Fibroblast of the aortic adventitia (primary cell): ENCODE measurements at places on chromosomes 1 and 21.

DNA sequence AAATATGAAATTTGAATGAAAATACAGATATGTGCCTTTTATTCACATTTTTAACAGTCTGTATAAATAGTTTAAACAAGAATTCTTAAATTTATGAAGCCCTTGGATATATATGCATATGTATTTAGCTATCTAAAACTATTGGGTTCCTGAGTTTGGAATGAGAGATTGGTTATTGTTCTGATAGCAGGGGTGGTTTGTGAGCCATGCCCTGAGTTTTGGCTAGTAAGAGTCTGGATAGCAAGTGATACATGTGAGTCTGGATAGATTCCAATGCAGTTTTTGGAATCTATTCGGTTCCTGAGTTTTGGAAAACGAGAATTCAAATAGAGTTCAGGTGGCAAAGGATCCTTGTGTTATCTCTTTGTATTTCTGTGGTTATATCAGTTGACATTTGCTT is 2.8 kb downstream of the MAN1A2 start:
- DNase-seq: no peak

DNA sequence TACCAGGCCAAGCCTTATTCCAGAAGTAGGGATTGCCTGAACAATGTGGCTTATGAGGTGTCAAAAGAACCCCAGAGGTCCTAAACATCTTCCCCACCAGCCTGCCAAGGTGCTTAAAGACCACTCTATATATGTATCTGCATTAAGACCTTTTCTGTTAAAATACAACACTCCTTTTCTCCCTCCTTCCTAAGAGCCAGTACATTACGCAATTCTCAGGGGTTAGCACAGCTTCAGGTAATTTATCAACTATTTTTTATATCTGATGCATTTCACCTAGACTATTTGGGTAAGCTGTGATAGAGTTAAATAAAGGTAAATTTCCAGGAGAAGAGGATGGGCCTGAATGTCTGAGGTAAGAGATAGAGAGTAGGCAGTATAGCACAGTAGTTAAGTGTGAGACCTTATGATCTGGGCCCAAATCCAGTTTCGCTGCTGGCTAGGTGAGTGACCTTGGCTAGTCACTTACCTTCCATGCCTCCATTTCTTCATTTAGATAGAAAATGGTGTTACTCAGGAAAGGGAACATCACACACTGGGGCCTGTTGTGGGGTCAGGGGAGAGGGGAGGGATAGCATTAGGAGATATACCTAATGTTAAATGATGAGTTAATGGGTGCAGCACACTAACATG is 5.1 kb upstream of the CCN1 start:
- DNase-seq: peak; percentile 31

- DNase-seq: no peak
These were observed 110.9 kb downstream of the DENND1B start for GRCh38 chr1:197664391-197664790.

DNA sequence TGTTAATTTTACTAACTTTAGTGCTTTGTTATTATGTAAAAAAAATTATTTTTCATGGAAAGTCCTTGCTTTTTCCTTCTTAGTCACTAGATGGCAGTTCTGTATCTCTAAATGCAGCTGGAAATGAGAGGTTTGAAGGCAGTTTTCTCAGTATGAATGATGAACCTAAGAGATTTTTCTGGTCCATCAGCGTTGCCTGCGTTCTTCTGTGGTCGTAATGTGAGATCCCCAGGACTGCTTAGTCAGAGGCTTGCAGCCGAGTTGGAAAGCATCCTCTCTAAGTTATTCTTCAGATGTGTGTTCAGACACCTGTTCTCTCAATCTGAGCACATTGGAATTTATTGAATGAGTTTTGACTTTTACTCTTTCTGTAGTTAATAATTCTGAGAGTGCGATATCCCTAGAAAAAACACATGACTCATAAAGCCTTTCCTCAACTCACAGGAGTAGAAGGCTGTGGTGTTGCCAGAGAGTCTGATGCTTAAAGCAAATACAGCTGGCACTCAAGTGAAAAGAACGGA is 99.3 kb downstream of the FMN2 start:
- peak; percentile 99 for DNase-seq

GRCh38 chr1:245510144-245510543 is 355.4 kb downstream of the KIF26B start:
- DNase-seq: no peak

- no peak for DNase-seq
These were observed 9.1 kb downstream of the TTC22 start for GRCh38 chr1:54791880-54792522.

DNA sequence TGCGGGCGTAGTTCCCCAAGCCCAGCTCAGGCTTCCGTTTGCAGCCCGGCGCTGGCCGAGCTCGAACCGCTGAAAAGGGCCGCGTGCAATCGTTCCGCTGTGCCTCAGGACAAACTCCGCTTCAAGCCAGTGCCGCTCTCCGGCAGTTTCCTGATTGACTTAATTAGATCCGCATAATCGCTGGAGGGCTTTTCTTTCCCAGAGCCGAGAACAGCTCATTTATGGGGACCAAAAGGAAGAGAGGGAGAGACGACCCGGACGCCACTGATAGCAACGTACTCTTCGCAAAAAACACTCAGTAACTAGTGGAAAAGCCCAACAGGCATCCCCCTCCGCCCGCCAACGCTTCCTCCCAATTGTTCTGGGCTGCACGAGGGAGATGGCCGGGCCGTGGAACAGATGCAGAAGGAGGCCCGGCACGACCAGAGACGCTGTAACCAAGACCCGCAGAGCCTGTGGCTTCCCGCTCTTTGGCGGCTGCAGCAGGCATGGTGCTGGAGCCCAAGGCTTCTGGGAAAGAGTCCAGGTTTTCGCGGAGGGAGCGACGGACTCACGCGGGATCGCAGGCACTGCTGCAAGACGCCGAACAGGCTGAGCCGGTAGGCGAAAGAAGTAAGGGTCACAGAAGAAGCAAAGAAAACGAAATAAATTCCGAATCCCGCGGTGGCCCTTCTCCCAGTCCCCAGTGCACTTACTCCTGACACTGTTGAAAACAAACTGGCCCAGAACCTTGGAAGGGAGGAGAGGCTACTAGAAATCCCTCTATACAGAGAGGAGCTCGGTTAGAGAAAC is 3.6 kb upstream of the FOXD2 start:
- peak; percentile 76 for DNase-seq

GRCh38 chr1:184745929-184746638 is 8.6 kb downstream of the EDEM3 start:
- no peak for DNase-seq

DNA sequence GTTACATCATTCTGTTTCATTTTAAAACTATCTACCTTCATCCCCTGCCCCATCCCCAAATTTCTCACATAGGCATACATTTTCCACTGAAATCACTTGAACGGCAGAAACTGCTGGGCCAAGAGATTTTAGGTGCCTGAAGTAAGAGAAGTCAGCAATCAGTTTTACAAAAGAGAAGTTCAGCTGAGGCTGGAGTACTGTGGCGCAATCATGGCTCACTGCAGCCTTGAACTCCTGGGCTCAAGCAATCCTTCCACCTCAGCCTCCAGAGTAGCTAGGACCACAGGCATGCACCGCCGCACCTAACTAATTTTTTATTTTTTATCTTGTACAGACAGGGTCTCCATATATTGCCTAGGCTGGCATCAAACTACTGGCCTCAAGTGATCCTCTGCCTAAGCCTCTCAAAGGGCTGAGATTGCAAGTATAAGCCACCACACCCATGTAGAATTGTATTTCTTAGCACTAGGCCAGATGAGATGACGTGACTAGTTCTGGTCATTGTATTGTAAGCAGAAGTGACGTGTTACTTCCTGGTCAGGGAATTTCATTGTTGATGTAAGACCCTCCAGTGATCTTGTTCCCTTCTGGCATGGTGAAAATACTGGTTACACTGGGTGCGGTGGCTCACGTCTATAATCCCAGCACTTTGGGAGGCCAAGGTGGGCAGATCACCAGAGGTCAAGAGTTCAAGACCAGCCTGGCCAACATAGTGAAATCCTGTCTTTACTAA is 7.1 kb downstream of the BECN2 start:
- peak; percentile 93 for DNase-seq

DNA sequence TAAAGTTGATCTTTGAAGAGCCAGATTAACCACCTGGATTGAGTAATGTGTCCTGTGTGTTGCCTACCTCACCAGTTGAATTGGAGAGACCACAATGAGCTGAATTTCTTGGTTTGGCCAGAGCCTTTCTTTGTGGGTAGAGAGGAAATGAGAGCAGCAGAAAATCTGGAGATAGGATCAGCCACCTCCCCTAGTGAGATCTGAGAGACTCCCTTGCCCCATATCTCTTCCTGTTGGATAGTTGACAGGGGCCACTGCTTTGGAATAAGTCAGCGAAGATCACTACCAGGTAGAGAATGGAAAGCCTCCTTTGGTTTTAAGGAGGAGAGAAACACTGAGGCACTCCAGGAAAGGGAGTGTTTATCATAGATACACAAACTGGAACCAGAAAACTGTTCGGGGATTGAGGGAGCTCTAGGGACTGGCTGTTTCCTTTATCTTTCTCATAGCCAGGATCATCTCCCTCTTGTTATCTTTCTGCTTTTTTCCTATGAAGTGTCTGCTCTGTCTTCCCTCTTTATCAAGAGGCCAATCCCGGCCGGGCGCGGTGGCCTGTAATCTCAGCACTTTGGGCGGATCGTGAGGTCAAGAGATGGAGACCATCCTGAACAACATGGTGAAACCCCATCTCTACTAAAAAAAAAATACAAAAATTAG is 21.3 kb upstream of the ZNF326 start:
- no peak for DNase-seq

DNA sequence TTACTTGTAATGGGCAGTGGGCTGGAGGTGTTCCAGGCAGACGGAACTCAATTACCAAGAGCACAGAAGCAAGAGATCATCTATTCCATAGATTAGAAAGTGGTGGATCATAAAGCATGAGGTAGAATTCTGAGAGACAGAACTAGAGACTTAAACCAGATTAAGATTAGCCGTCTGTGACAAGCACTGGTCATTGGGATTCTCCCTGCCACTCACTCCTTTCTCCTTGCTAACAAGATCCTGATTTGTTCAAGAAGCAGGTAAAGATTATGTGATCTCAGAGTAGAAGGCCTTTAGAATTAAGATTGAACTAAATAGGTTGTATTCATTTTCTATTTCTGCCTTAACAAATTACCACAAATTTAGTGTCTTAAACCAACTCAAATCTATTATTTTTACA is 1.5 kb upstream of the HSPA13 start:
- no peak for DNase-seq

- no peak for DNase-seq
These were observed 1686.2 kb downstream of the PLA2G4A start for GRCh38 chr1:188514917-188515316.

DNA sequence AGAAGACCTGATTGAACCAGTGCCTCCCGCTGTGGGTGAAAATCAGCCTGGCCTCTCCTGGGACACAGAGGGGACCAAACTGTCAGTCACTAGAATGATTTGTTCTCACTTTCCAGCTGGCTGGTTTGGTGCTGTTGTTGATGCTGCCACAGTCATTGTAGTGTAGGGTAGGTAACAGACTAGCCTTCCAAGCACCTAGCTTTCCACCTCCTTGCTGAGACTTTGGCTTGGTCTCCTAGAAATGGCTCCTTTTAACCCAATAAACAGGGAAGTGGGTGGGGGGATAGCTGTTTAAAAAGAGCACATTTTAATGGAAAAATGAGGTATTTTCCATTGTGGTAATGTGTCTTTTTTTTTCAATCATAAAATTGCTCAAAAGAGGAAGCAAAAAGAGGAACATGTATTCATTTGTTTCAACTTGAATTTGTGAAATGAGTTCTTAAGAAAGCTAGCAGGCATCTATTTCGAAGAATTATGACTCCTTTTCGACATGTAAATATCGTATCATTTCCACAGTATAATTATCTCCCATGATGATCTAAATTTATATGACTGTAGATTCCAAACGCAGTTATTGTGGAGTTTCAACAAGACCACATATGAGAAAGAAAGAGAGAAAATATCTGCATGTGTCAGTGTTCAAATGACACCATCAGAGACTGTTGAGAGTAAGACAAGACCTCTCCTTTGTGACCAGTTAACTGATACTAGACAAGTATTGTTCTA is 190.1 kb downstream of the HLX start:
- DNase-seq: no peak

- DNase-seq: peak; percentile 33
These were observed 7.4 kb downstream of the SLC16A4 start for GRCh38 chr1:110383251-110383990.

- DNase-seq: peak; percentile 91
These were observed at the start of gene NEGR1 for GRCh38 chr1:72282271-72283021. NEGR1 (minus strand) TSS chr1:72282539.

- no peak for DNase-seq
These were observed 731.6 kb upstream of the ADGRL4 start for GRCh38 chr1:79738101-79738500.

GRCh38 chr1:39258146-39258924 is 53.8 kb downstream of the MACF1 start:
- peak; percentile 83 for DNase-seq

- peak; percentile 30 for DNase-seq
These were observed 4.6 kb downstream of the SLC37A1 start for GRCh38 chr21:42518215-42518614.

DNA sequence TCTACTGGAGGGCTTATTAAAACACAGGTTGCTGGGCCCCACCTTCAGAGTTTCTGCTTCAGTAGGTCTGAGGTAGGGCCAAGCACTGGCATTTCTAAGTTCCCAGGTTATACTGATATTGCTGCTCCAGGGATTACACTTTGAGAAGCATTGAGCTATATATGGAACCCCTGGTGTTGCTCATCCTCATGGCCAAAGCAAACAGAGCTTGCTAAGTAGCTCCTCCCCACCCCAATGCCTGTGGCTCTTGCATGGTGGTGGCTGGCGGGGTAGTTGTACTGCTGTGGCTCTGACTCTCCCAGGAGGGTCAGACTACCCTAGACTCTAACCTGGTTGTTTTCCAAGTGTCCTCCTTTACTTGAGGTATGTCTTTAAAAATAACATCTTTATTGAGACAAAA is 143.6 kb downstream of the SPATA46 start:
- no peak for DNase-seq

DNA sequence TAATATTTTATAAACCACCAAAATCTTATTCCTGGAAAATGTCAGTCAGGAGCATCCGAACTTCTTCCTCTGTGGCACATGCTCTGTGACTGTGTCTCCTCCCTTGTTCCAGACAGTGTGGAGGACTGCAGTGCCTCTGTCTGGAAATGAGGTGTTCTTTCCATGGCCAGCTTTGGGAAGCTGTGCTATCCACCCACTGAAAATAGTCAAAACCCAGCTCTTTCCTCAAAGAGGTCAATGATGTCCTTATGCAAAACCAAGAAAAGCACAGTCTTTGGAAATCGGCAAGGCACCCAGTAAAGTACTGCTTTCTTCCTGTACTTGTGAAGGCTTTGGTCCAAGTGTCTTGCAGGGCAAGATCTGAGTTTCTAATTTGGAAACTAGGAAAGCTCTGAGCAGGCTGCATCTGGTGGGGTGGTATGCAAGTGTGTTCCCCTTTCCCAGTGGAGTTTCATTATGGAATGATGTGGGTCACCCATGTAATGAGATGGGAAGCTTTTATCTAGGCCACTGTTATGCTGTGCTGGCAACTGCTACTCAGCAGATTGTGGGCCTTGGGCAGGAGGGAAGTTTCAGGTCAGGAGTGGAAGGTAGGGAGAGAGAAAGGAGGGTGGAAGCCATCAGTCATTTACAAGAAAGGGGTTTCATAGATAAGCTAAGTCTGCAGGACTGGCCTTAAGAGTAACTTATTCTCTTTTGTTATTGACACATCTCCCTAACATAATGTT is 6.0 kb downstream of the KIAA0040 start:
- no peak for DNase-seq

- DNase-seq: no peak
These were observed 6.5 kb downstream of the A3GALT2 start for GRCh38 chr1:33314416-33314815.

- peak; percentile 78 for DNase-seq
These were observed 17.2 kb upstream of the RASSF5 start for GRCh38 chr1:206489980-206490770.
